ENCODE measurements at places on chromosomes 5 and 9.

DNA sequence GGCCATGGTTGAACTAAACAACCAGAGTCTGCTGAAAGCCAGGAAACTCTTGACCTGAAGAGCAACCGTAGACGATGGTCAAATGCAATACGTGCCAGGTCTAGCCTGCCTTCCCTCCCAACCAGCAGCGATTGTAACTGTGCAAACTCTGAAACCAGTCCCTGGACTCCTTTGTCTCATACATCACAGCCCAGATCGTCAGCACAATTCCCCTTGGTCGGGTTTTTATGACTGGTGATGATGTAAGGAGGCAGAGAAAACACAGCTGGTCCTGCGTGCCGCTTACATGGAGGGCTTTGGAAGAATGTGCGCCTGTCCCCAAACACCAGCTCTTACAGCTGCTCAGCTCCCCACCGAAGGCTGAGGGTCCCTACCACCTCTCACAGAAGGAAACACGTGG, 24.6 kb downstream of the SMIM23 start:
- no peak for DNase-seq

GRCh38 chr9:37144762-37145161, 24.4 kb downstream of the ZCCHC7 start:
- peak; percentile 22 for DNase-seq

GRCh38 chr5:133744960-133745308, 132.6 kb upstream of the FSTL4 start:
- DNase-seq: no peak

GRCh38 chr9:124225945-124226344, 31.8 kb upstream of the NEK6 start:
- DNase-seq: no peak

- DNase-seq: no peak
These were observed 55.2 kb downstream of the RIC1 start for GRCh38 chr9:5684101-5684500.

DNA sequence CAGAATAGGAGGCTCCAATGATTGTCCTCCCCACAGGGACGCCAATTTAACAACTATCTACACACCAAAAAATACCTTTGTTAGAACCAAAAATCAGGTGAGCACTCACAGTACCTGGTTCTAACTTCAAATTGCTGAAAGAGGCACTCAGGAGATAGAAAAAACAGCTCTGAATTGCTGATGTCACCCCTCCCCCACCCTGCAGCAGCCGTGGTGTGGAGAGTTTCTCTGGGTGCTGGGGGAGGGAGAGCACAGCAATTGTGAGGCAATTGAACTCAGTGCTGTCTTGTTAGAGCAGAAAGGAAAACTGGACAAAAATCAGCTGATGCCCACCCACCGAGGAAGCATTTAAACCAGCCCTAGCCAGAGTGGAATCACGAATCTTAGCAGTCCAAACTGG, 41.8 kb downstream of the TNFSF8 start:
- DNase-seq: no peak

DNA sequence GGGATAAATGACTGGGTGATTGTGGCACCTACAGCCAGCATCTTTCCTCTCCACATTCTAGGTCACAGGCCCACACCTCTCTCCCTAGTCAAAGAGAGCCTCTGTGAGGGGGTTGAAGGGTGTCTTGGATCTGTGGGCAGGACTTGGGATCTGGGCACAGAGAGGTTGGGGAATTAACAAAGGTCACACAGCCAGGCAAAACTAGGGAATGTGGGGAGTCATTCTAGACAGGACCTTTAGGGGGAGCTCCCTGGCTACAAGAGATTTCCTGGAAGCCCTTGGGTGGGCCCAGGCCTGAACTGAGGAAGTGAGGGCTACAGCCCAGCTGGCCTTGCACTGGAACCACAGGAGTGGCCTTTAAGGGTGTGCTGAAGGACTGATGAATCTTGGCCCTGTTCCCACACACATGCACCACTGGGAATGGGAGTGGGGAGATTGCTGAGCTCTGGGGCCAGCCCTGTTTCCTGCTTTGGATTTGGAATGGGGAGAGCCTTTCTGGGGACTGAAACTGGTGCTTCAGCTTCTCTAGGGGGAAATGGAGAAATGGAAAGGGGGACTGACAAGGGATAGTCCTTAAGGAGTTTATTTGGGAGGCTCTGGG, 12.4 kb upstream of the CXXC5 start:
- no peak for DNase-seq

DNA sequence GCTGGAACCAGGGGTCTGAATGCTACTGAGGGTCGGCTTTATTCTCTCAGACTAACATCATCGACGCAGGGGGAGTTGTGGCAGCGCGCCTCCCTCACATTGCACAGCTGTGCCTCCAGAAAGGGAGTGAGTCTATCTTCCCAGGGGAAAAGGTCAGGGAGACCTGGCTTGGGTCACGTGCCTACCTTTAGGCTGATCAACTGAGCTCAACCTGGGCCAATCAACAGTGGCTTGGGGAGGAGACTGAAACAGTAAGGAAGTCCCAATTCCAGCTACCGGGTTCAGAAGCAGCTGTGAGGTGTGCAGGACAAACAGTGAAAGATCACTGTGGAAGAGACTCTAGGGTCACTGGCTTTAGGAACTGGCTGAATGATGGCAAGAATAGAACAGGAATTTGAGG, 14.3 kb downstream of the SNX30 start:
- peak; percentile 12 for DNase-seq

DNA sequence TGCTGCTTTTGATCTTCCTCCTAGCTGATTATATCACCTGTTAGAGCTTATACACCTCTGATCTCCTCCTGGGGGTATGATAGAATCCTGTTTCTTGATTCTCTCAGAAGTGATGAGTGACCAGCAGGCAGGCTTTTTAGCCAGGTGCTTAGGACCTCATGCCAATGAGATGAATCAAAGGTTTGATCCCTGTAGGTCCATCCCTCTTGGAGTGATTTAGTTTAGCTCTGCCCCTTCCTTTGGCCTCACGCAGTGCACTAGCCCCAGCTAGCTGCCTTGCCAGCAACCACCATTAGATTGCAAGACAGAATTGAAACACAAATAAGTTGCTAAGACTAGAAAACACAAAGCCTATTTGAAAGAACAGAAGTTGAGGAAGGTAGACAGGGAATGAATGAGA, 84.4 kb downstream of the ZSWIM6 start:
- no peak for DNase-seq

DNA sequence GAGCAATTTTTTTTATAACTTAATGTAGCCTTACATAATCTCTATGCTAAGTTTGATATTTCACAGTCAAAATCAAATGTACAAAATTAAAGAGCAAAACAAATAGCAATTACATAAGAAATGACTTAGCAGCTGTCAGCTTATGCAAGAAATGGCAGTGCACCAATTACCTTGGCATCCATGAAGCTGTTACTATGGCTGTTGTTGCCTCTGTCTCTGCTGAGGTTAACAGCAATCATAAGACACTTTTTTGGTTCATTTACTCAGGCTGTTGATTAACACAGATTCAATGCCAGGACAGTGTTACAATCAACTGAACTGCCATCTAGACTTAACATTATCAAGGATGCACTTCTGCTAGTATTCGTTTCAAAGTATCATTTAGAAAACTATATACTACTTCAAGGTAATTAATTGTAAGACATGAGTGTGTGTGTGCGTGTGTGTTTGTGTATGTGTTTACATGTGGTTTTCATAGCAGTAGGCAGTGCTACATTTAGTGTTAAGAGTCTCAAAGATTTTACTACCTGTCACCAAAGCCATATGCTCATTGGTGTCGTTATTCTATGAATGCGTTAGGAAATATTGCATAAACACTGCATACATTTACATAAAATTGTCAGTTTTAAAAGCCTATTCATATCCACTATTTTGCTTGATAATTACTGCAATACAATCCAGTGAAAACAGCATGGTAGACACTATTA, 1084.2 kb upstream of the COX7C start:
- DNase-seq: no peak

GRCh38 chr5:41832430-41832829, 37.8 kb downstream of the OXCT1 start:
- no peak for DNase-seq

GRCh38 chr9:88936668-88937067, 54.6 kb upstream of the S1PR3 start:
- no peak for DNase-seq

- no peak for DNase-seq
These were observed 151.8 kb upstream of the TLX3 start for GRCh38 chr5:171157276-171157675.

DNA sequence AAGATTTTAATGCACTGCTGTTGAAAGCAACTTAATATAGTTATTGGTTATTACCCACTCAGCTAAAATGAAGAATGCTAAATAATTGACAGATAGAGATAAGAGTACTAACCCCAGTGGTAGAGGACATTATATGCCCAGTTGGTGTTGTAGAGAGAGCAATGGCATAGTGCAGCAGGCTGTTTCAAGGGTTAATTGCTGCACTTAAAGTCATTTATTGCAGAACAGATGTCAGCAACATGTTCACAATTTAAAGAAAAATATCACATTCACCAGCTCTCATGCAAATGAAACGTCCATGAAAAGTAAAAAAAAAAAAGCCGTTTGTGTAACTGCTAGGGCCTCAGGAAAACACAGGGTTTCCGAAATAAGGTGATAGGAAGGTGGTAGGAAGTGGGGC, 254.6 kb downstream of the MTRR start:
- DNase-seq: no peak

DNA sequence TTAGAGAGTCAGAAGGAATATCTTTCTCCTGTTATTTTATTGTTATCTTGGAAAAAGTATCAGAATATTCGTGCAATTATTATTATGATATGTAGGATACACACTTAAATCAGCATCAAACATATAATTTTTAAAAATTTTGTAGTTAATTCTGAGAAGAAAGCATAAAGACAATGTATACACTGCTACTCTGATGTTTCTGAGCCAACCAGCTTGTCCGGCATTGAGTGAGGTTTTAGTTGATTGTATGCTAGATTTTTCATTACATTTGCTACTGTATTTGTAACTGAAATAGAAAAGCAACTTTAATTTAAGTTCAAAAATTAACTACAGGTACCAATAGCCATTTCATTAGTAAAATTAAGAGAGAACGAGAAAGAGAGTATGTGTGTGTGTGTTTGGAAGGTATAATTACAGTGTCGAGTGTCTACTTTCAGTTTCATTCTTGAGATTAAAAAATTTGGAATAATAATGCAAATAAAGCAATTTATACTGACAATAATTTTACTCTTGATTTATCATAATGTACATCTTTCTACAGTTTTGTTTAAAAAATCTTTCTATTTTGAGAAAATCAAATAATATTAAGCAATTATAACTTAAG, 160.4 kb upstream of the CDH12 start:
- no peak for DNase-seq

GRCh38 chr5:53095931-53096525, 13.5 kb downstream of the MOCS2 start:
- peak; percentile 20 for DNase-seq

Measured in NCI-H146 (cell line).